ENCODE measurements at places on chromosomes 1 and 21.

- DNase-seq: no peak
Observed at GRCh38 chr1:185565302-185565701, 168.9 kb upstream of the HMCN1 start.

DNA sequence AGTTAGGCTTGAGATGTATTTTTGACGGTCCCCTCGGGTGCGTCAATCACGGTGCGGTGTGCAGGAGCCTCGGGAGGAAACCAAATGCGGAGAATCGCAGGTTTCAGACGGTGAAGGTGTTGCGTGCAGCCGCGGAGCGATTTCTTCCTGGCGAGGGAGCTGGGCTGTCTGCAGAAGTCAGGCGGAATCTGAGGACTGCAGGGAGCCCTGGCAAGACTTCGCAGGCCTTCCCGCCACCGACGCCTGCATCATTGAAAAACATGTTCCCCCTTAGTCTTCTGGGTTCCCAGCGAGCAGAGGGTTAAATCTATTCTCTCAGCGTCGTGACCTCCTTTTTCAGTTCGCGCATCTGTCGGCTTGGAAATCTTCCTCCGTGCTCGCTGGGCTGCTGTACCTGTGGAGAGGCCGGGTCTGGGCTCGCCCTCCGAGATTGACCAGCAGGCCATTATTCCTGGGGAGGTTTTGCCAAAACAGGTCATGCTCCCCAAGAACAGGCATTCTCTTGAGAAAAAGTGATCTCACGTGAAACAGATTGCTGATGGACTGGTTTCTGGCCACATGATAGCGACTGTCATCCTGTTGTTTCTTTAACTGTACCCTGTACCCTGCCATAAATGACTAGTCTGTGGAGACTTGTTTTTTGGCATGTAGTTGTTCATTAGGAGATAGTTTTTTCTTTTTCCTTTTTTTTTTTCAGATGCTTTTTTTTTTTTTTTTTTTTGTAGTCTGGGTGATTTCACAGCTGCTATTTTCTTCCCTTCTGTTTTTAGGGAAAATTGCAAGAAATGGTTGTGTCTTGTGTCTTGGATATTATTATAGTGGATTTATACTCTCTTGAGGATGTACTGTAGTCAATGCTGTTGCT lies 894 bp downstream of the EPB41 start:
- peak; percentile 9 for DNase-seq

- no peak for DNase-seq
Observed at GRCh38 chr1:39359028-39359570, 132.3 kb upstream of the BMP8A start.

- no peak for DNase-seq
Observed at GRCh38 chr1:162868972-162869371, 8.0 kb upstream of the CCDC190 start.

DNA sequence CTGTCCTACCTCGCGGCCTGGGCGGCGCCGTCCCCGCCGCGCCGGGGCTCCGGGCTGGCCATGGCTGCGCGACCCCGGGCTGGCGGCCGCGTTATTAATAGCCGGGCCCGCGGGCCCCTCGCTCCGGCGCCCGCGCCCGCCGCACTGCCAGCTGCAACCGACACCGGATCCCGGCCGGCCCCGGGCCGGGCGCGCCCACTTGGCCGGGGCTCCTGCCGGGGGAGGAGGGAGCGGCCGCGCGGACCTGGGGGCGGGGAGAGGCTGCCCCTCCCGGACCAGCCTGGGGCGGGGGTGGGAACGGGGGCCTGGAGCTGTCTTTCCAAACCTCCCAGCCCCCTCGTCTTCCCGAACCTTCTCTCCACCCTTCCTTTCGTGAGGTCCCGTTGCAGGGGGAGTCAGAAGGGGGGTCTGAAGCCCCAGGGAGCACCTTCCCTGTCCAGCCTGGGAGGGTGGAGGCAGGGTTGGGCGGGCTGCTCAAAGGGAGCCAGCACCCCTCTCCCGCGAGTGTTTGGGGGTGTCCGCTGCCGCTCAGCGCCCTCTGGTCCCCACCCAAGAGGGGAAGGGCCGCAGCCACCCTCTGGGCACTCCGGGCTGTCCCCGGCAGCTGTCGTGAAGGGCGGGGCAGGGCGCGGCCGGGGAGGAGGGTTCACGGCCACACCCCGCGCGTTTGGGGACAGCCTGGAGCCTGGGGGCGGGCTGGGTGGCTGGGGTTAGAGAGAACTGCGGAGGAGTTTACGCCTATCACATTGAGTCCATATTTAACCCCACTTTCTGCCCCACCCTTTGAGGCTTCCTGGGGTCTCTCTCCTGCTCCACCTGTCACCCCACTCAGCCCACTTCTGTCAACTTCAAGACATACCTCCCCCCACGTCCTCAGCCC lies at the start of gene SYNC:
TSS of gene SYNC (minus strand) at position 172 of the 880 bp plus-strand sequence. CDS start at position 62, 110 bp downstream.
- no peak for DNase-seq

GRCh38 chr1:165354739-165355138 lies 1.8 kb downstream of the LMX1A start:
- DNase-seq: no peak

DNA sequence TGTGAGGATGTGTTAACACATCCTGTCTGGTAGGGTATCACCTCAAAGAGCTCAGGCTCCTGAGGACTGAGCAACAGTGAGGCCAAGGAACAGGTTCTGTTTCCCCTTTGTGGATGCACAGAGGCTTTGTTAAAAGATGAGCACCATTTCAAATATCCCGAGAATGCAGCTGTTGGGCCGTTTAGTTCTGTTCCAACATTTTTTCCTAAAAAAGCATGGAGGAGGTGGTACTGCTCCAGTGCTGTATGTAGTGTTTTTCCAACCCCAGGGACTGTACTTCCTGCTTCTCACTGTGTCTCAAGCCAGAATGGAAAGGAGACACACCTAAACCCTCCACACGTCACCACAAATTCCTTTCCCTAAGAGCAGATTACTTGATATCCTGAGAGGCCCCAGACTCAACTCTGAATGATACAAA lies 53.8 kb upstream of the BCL10 start:
- no peak for DNase-seq

- DNase-seq: no peak
Observed at GRCh38 chr1:24925963-24926362, 4.1 kb downstream of the RUNX3 start.

DNA sequence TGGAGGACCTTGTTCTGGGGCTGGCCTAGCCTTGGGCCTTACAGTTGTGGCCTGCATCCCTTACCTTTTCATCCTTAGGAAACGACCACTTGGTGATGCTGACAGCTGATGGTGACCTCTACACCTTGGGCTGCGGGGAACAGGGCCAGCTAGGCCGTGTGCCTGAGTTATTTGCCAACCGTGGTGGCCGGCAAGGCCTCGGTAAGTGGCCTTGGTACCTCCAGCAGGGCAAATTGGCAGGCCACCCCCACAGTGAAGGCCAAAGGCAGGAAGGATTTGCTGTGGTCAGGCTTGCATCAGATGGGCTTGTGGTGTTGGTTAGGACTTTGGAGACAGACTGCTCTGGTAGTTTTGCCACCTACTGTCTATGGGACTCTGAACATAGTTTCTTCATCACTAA lies 17.7 kb upstream of the TRNAU1AP start:
- DNase-seq: no peak

DNA sequence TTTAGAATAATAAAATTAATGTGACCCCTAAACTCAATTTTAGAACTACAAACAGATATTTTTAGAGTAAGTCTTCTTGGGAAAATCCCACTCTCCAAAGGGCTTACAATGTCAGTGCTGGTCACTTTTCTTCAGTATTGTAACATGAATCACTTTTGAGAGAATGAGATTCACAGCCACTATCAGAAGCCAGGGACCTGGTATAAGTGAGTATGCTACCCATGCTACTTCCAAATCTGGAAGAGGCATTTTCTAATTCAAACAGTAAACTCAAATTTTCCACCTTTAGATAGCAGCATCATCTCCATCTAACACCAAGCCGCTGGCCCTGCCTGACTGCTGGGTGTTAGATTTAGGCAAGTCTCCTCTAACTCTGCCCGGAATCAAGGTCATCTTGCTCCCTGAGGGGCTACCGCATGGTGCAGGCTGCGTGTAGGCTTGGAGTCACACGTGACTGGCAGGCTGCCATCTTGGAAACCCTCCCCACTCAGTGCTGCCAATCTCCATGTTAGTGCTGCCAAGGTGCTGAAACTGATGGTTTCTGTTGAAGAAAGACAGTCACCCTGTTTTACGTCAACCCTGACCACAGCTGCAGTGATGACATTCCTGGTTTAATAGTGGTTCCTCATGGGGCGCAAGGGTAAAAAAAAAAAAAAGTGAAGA lies 882.9 kb upstream of the B3GALT2 start:
- no peak for DNase-seq

- no peak for DNase-seq
Observed at GRCh38 chr1:115665319-115666096, 23.7 kb downstream of the VANGL1 start.

DNA sequence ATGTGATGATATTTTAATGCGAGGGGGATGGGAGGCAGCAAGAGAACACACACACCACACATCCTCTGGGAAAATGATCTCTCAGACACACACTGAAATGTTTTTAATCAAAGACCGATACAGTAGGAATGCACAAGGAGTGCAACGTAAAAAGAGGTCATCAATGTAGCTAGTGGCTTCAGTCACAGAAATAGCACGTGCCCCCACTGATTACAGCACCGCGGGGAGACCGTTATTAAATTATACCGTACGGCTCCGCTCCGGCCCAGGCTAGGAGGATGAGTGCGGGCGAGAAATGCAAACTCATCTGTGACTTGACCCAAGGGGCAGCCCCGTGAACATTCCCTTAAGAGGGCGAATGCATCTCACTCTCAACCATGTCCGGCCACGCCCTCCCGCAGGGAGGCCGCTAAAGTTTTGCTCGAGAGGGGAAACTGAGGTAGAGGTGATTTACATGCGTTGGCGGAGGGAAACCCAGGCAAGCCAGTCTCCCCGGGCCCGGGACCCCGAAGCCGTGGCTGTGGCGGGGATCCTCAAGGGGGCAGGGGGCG lies 552 bp downstream of the UBR4 start:
- DNase-seq: no peak

DNA sequence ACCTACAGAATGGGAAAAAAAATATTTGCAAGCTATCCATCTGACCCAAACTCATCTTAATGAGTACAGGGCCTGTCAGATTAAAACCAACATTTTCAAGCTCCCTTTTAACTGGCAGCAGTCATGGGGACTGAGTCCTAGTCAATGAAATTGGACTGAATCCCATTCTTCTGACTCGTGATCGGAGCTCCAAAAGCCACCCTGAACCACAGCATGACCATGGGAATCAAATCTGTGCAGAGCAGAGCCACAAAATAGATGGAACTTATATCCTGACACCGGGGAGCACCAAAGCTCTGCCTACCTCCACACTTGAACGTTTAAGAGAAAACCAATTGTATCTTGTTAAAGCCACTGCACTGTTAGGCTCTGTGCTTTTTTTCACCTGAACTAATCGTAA lies 5.0 kb upstream of the RWDD3 start:
- no peak for DNase-seq

DNA sequence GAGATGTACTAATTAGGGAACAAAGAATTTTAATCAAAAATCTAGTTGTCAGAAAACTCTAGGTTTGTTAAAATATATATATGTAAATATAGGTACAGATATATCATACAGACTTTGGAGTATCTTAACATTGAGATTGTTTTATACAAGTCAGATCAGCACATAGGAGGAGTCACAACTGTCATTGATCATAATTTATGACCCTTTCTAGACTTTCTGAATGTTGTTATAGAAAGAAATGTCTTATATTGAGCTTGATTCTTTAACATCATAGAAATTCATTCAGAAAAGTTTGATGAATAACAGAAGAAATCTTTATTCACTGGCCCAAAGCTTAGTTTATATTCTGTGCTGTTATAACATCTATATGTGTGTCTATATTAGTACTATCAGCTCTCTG lies 185.8 kb downstream of the SDCCAG8 start:
- no peak for DNase-seq

GRCh38 chr1:47703156-47703825 lies 265.4 kb downstream of the FOXD2 start:
- no peak for DNase-seq

- DNase-seq: no peak
Observed at GRCh38 chr1:203665993-203666392, 39.4 kb downstream of the ATP2B4 start.

GRCh38 chr1:116453906-116454305 lies 80.9 kb downstream of the ATP1A1 start:
- DNase-seq: no peak

DNA sequence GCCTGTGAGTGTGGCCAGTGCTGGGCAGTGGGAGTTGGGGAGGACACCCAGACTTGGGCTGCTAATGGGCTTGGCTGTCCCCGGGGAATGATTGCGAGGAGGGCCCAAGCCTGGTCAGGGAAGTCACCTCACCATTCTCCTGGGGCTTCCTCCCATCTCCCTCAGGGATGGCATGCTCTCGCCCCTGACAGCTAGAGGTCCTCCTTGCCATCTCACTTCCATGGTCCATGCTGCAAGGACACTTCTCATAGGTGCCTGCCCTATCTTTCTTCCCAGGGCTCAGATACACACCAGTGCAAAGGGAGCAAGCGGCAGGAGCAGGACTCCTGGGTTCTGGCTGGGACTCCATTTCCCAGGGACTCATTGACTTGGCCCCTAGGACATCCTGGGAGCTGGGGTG lies 4.1 kb downstream of the NTRK1 start:
- DNase-seq: no peak

DNA sequence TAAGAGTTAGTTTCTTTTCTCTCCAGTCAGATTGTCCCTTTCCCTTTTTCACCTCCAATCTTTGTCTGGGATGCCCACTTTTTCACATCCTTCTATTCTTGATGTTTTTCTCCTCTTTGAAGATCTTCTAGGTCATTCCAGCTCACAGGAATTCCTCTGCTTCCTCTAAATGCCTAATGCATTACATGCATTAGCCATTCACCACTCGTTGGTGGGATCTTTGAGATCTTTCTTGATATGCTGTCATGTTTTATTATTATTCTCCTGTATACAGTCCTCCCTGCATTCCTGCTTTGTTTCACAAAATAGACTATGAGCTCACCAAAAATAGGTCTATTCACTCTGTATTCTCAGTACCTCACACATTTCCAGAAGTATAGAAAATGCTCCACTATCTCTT lies 129.0 kb downstream of the LYPLAL1 start:
- no peak for DNase-seq

DNA sequence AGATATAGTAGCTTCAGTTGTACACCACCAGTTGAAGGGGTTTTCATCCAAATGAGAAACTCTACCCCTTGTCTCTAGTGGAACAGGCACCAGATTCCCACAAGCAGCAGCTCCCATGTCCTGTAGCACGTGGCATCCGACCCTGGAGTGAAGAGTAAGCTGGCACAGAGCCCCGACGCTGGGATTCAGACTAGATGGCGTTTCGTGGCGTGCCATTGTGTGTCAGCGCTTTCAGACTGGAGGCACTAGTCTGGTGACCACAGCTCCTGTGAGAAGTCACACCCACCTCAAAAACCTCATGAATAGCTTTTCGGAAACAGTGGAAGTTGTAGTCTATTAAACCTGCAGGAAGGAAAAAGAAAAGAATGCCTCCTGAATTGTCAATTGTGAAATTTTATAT lies 20.2 kb downstream of the RRAGC start:
- DNase-seq: no peak
